ENCODE measurements at places on chromosomes 2 and 18. TPM values are rescaled to one million over a fixed set of nuclear protein-coding genes. Genes with fewer than 3 reads are reported as not detected.

The SLC40A1 gene
- 13.4 TPM for total RNA-seq

The LDLRAD4 gene
- not detected for total RNA-seq

DNA sequence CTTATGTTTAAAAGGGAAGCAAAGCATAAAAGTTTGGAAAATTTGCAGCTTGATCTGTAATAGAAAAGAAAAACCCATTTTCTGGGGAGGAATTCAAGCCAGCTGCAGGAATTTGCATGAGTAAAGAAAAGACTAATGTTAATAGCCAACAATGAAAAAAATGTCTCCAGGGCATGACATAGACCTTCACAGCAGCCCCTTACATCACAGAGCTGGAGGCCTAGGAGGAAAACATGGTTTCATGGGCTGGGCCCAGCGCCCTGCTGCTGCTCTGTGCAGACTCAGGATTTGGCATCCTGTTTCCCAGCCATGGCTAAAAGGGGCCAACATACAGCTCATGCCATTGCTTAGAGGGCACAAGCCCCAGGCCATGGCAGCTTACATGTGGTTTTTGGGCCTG is 411.6 kb upstream of the MC4R start:
- no peak for DNase-seq

GRCh38 chr18:69491576-69491975 is 90.9 kb downstream of the DOK6 start:
- no peak for DNase-seq

- no peak for DNase-seq
Measured at GRCh38 chr18:28005164-28005563, 171.8 kb downstream of the CDH2 start.

- DNase-seq: no peak
Measured at GRCh38 chr2:85852937-85853498, 35.8 kb downstream of the ST3GAL5 start.

GRCh38 chr18:58753976-58754375 is 82.7 kb downstream of the MALT1 start:
- no peak for DNase-seq

GRCh38 chr2:111160758-111161157 is 40.0 kb downstream of the BCL2L11 start:
- peak; percentile 55 for DNase-seq

Measured in PC-3 (cell line).